ENCODE measurements at places on chromosomes 16 and 17.

DNA sequence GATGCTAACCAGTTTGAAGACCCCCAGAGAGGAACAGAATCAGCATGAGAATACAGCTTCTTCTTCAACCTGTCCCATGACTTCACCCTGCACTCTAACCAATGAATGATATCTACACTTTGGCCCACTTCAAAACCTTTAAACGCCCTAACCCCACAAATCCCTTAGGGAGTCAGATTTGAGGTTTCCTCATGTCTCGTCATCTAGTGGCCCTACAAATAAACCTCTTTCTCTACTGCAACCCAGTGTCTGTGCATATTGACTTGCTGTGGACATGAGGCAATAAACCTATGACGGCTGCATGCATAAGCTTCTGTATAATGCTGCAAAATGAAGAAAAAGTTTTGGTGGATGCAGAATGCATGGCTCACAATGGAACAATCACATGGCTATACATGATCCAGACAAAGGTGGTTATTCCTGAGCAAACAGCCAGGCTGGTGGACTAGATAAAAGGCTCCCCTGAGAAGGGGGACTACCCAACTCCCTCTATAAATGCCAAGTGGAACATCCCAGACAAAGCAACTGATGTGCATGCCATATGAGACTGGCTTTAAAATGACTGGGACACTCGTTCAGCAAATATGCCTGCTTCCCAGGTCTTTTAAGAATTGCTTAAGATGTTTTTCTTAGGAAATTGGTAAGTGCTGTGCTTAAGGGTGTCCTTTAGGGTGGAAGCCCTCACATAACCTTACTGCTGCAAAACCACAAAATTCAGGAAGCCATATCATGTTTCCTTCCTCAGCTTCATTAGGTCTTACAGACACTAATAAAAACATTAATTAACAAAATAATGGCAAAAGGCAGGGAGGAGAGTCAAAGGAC lies 12.2 kb downstream of the N4BP1 start:
- DNase-seq: no peak

DNA sequence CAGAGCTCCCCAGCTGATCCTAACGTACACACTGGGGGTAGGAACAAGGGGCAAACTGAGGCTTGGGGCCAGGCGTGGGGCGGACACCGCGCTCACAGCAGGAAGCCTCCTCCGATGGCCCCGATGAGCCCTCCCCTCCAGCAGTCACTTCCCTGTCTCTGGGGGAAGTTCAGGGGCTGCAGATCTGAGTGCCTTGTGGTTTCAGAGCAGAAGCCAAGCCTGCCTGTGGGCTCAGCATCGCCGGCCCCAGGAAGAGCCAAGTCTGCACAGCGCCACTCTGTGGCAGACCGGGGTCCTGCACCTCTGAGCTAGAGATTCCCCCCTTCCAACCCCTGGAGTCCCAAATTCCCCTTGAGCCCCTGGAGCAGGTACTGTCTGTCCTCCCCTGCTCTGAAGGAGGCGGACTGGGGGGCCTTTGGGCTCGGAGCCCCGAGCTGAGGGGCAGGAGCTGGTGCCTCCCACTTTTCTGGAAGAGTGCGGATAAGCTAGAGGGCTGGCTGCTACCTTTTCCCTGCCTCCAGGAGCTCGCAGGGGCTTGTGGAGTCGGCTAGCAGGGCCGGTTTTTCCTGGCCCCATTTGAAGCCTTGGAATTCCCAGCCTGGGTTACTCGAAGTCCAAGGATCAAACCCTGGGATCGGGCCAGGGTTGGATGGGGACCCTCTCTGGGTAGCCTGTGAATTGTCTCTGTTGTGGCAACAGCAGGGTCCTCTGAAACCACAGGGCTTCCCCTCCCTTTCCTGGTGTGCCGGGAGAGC lies 2.9 kb downstream of the GSE1 start:
- DNase-seq: peak; percentile 49

DNA sequence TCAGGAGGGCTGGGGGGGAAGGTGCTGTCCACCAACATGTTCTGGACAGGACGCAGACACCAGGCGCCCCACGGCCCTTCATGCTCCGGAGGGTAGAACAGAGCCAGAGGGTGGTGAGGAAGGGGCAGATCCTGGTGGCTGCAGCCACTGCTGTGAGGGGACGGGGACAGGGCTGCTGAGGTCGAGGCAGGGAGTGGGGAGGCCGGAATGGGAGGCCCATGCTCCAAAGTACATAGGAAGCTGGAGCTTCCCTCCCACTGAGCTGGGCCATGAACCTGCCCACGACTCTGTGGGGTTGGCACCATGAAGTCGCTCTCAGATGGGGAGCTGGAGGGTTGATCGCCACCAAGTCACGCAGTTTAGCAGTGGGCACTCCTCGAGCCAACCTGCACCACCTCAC lies 8.0 kb upstream of the METRNL start:
- DNase-seq: no peak

GRCh38 chr17:12646761-12647422 lies 18.8 kb upstream of the MYOCD start:
- DNase-seq: no peak

GRCh38 chr16:31333686-31334649 lies 21.0 kb upstream of the ITGAX start:
- no peak for DNase-seq

DNA sequence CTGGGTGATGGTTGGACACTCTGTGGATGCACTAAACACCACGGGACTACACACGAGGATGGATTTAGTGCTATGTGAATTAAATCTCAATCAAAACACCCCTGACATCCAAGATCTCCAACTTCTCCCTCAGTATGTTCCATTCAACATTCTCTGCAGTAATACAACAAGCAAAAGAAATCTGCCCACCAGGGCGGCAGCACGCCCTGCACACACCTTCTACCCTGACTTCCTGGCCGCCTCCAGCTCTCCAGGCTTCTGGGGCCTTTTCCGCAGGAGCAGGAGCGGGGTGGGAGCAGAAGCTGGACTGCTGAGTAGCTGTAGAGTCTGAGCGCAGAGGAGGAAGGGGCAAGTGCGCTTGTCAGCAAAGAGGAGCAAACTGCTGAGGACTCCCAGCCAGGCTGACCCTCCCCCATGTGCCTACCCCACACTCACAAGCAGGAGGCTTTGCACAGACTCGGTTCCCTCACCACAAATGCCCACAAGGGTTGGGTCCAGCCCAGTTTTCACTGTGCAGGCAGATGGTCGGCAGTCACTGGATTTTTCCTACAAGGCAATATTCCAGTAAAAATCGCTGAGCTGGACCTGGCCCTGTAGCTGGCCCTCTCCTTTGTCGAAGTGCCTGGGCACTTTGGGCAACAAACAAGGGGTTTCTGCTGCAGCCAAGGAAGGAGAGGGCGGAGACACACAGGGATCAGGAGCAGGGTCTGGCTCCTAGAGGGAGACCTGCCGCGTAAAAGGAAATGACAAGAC lies 22.8 kb downstream of the ZDHHC7 start:
- DNase-seq: no peak

- DNase-seq: no peak
Observed at GRCh38 chr16:29007730-29008593, 23.1 kb downstream of the LAT start.

DNA sequence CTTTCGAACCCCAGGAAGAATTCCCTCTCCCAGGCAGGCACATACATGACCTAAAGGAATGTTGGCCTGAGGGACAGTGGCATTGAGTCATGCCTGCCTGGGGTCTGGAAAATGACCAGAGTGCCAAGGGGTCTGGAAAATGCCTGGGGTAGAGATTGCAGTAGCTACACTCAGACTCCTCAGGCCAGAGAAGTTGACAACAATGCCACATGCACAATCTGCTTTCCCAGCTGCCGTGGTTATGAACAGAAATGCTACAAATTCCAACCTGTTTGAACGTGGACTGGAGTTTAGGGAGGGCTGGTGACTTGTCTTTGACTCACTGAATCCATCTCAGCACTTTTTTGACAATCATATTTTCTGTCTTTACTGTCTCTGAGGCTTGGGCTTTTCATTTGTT lies 250.0 kb downstream of the ABCC12 start:
- no peak for DNase-seq

- no peak for DNase-seq
Observed at GRCh38 chr17:44112284-44113280, 10.9 kb downstream of the HDAC5 start.

DNA sequence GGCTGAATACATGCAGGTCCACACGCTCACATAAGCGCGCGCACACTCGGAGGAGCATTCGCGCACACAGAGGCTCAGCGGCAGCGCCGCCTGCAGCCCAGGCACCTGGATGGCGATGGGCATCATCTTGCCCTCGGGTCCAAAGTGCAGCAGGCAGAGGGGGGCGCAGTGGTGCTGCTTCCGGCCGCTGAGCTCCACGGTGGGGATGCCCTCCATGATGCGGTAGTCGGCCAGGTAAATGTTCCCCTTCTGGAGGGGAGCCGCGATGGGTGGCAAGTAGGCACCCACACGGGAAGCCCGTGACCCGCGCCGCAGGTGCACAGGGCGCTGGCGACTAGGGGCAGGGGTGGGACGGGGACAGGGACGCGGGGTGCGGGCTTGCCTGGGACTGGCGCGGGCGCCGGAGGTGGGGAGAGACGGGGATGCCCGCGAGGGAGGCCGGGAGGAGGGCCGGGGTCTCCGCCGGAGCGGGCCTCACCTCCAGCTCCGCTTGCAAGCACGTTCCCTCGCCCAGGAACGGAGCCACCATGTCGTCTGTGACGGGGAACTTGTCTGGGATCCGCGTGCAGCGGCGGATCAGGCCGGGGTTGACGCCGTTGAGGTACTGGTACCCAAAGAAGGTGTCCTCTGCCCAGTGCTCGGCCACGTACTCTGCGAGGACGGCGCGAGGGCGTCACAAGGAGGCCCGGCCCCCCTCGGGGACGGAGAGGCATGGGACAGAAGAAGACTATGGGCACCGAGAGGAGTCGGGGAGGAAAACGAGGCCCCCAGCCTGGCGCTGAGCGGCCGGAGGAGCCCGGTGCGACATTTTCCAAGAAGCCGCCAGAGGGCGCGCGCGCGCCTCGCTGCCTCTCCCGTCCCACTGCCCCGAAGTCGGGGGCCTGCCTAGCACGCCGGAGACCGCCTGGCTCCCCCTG lies 8.0 kb downstream of the ALOX12B start:
- DNase-seq: peak; percentile 37

- DNase-seq: peak; percentile 94
Observed at GRCh38 chr17:18260332-18261145, at the start of gene MIEF2. Gene MIEF2 (plus strand): TSS chr17:18260662. CDS start chr17:18262721, 2,059 bp downstream.

DNA sequence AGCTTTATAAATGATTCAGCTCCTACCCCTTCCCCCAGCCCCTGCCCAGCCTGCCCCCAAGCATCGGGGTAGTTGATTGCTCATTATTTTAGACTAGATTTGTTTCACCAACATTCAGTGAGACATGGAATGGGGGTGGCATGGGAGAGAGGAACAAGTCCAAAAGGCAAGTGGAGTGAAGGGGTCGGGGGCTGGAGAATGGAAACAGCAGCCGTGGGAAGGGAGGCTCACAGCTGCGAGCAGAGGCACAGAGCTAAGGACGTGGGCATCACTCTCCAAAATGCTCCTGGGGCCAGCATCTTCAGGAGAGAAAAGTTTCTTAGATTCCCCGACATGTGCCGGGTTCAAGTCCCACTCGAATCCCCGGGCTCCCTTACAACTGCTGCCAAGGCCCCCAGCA lies 19.3 kb downstream of the PIPOX start:
- no peak for DNase-seq

DNA sequence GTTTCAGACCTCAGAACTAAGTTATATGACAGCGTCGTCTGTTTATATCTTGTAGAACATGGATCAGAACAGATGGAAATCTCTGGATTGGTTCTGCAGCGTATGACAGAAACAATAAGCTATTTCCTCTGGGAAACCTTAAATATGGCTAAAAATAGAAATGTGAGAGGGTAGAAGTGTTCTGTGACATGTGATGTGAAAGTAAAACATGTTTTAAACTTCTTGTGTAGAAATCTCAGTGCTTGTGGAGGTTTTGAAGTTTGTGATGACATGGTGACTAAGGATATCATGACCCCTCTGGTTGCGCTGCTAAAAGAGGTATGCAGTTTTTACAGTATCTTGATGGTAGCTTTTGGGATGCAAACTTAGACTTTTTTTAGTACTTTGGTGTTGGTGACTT lies 2.8 kb downstream of the HEATR3 start:
- DNase-seq: no peak

DNA sequence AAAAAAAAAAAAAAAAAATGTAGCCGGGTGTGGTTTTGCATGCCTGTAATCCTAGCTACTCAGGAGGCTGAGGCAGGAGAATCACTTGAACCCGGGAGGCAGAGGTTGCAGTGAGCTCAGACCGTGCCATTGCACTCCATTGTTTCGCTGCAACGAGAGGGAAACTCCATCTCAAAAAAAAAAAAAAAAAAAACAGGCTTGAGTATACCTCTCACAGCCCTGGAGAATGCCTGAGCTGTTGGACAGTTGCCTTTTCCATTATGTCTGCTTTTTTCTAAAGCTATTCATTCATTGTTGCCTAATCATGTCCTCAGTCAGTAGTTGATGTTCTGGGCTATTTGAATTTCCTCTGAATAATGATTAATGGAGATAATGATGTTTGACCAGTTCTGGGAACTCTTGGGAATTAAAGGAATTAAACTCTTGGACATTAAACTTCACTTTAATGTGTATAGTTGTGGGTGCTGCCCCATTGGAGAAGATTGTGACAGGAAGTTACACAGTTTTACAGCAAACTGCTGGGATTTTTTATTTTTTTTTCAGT lies 11.8 kb downstream of the HMOX2 start:
- no peak for DNase-seq

DNA sequence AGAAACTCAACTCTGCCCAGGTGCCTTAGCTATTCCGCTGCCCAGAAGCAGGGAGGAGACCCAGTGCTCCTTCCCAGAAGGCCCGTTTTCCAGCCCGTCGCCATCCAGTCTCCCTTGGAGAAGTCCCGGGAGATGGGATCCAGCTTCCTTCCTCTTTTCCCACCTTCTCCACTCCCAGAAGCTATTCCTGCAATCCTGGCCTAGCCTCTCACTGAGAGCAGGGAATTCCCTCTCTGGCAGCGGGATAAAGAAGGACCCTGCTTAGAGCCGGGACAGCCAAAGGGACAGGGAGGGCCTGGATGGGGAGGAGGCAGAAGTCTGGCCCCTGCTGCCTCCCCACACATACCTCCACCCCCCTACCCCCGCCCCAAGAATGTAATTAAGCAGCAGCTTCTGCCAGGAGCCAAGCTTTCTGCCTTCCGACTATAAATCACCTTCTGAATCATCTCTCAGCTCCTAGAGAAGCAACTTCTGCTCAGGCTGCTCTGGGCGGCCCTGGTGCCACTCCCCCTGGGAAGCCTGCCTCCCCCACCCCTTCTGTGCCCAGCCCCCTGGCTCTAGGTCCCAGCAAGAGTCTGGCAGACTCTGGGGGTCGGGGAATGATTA lies 6.4 kb downstream of the WNT3 start:
- no peak for DNase-seq
